HT-29 (cell line): ENCODE measurements at places on chromosomes 4 and X. TPM values are rescaled to one million over a fixed set of nuclear protein-coding genes. Genes with fewer than 3 reads are reported as not detected.
A peak's percentile ranks its signal among the peaks of the same experiment; 100 is the strongest.

- DNase-seq: no peak
These were observed 243.9 kb downstream of the UNC5C start for GRCh38 chr4:95304898-95305297.

DNA sequence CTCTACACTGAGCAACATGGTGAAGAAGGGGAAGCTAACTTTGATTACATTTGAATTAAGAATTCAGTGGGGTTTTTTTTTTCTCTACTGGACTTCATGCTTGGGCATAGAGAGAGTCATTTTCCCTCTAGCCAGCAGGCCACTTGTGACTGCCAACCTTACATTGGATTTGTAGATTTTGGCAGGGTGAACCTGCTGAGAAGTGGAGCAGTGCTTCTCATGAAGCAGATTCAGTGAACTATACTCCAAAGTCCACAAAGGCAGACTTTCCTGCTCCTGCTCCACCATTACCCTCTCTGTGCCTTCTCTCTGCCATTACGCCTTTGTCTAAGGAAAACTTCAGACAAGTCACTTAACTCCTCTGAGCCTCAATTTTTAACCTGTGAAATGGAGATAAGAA is 69.9 kb downstream of the PAK3 start:
- no peak for DNase-seq

- no peak for DNase-seq
These were observed 708.1 kb downstream of the GLUD2 start for GRCh38 chrX:121755541-121755940.

DNA sequence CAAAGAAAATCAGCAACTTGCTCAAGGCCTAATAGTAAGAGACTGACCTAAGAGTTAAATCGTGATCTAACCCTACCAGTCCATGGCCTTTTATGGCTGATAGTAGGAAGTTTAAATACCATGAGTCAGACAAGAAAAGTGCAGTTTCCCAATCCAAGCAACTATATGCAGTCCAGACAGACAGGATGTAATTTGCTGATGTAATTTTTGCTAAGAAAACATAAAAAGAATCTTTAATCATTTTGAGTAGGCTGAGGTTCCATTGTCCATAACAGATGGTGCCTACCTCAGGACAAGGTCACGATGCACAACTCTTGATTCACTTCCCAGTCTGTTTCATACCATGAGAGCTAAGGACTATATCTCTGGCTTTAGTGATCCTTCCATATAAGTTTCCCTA is 317.5 kb upstream of the GRIA3 start:
- DNase-seq: no peak

DNA sequence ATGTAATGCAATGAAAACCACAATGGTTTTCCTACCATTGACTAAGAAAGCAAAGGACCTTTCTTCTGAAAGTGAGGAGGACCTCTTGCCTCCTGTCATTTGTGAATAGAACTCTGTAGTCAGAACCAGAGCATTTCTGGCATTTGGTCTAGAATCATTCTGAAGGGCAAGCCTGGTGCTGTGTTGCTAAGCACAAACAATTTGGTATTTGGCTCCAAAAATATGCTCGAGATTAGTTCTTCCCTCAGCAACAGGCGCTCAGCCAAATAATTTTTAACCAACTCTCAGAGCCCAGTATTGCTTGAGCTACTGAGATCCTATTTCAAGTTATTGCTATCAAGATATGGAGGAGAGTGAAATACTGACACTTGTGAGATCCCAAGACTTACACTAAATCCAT is 71.0 kb downstream of the SNCA start:
- DNase-seq: no peak

GRCh38 chr4:27081675-27082586 is 221.3 kb downstream of the STIM2 start:
- DNase-seq: no peak

GRCh38 chr4:102585329-102585728 is 84.2 kb downstream of the NFKB1 start:
- no peak for DNase-seq

DNA sequence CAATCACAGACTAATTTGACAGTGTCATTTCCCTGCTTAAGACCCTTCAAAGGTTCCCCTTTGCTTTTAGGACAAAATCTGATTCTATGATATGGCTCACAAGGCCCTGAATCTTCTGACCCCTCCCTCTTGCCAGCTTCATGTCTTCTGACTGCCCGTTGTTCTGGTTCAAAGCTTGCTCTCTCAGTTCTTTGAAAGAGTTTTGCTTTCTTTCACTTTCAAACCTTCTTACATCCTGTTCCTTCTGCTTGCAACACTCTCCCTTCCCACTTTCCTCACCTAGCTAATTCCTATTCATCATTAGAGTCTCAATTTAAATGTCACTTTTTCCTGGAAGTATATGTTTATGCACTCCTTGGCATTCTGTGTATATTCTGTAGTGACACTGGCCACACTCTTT is 299.2 kb downstream of the IDS start:
- no peak for DNase-seq

DNA sequence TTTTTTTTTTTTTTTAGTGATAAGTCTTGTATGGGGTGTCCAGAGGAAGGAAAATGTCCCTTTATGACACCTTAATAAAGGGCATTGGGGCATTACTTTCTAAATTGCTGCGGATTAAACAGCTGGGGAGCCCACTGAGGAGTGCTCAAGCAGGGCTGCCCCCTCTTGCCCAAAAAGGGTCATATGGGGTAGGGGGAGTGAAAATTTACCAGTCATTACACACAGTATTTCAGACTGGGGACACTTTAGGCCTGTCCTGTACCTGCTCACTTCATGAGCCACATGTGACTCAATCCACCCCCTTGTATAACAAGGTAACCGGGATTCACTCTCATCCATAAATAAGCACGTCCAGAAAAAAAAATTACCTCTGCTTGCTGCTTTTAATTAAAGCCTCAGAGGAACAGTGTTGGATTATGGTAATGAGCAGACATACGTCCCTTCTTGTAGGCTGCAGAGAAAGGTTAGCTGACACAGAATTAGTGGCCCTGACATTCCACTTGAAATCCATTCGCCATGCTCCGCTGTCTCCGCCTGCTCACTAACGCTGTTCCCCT is 1.8 kb downstream of the PRDM8 start:
- no peak for DNase-seq

- no peak for DNase-seq
These were observed 333.5 kb downstream of the TENM3 start for GRCh38 chr4:182576601-182577289.

GRCh38 chr4:2301806-2302205 is 39.9 kb upstream of the MXD4 start:
- no peak for DNase-seq

- no peak for DNase-seq
These were observed 80.5 kb upstream of the ADGRA3 start for GRCh38 chr4:22596409-22596808.

- DNase-seq: peak; percentile 7
These were observed 163.2 kb upstream of the SPANXC start for GRCh38 chrX:141405486-141405852.

DNA sequence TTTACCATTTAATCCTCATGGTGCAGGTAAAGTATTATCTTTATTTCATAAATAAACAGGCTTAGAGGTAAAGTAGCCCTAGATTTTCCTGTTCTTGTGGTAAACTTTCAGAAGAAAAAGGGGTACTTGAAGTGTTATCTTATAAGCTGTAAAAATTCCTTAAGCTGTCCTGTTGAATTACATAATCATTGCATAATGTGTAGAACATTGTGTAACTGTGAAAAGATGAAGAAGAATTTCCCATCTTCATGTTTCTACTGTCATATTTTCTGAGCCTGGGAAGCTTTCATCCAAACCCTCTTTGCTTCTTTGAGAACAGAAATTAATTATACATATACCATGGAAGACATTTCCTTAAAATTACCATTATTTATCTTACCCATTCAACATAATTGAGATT is 90.5 kb downstream of the ELOVL6 start:
- no peak for DNase-seq

- DNase-seq: peak; percentile 38
These were observed 69.0 kb upstream of the IL15 start for GRCh38 chr4:141567326-141567915.

DNA sequence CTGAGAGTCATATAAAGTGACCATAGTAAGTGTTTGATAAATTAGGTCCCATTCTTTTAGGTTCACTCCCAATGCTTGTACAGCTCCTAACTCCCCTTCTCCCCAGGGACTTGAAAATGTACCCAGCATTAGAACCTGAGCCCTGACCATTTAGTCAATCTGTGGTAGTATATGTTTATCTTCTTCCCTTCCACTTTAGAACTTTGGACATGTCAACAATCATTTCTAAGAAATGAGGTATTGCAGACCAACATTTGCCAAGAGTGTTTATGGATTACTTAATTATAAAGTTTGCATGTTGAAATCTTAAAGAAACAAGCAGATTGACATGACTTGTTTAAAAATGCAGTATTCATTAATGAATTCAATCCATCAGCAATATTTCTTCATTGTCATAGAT is 26.0 kb downstream of the AFM start:
- no peak for DNase-seq

GRCh38 chr4:119706804-119707203 is 78.2 kb upstream of the PDE5A start:
- DNase-seq: peak; percentile 15

DNA sequence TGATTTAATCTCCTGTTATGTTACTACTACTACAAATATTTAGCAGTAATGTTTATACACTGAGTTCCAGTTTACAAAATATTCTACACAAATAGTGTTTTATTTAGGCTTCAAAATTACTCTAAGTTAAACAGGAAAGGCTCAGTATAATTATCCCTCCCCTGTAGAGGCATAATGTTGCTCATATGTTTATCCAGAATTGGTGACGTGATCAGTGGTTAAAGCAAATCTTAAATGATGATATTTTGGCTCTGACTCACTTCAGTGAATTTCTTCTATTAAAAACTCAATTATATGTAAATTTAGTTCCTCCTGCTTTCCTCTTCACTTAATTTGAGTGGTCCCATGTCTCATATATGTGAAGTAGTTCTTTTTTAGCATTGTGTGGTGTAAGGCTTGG is 438.5 kb downstream of the ADGRL3 start:
- no peak for DNase-seq

DNA sequence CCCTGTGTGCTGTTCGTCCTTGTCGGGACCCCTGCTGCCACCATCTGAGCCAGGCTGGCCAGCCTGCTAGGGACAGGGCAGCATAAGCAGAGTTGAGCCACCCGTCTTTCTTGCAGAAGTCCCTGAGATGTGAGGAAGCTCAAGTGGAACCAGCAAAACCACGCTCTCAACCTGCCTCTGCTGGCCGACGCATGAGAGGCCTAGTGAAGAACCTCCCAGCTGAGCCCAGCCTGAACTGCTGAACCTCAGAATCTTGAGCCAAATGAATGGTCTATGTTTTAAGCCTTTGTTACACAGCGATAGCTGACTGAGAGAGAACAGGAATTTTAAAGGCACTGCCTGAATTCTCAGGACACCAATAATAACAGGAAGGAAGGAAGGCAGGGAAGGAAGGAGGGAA is 98.9 kb upstream of the ADRA2C start:
- DNase-seq: no peak

- peak; percentile 12 for DNase-seq
These were observed 34.2 kb downstream of the ELOVL6 start for GRCh38 chr4:110164251-110164650.

GRCh38 chrX:4710618-4711433 is 997.4 kb upstream of the PRKX start:
- no peak for DNase-seq

DNA sequence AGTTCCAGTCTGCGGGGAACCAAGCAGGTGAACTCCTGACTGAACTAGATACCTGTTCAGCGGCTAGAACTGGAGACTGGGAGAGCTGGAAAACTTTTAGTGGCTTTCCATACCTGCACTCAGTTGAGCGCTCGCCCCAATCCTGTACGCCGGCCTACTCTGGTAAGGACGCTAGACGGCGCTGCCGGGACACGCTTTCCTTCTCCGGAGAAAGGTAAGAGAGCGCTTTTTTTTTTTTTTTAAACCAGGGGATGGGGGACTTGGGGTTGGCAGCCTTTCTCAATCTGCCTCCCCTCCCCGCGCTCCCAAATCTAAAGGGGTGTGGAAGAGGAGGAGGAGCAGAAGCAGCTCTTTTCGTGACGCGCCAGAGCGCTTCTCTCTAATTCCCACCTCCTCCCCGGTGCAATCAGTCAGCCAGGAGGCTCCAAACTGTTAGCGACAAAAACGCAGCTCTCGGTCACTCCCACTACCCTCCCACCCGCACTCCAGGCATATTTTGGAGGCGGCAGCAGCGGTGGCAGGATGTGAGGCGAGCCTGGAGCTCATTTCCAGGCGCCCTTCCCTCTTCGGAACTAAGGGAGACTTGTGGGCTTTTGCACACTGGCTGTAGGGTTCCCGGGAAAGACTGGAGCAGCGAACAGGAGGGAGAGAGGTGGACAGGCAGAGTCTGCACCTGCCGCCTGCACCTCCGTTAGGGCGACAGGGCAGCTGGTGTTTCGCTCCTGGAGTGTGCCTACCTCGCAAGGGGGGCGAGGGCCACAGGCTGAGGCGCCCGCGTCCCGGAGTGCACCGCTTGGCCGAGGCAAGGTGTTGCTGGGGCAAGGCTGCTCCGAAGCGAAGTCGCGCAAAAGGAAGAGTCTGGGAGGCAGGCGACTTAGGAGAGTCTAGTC is at the start of gene IL1RAPL2:
Gene IL1RAPL2 (plus strand): TSS at position 409 of the 890 bp plus-strand sequence.
- DNase-seq: peak; percentile 74

- no peak for DNase-seq
These were observed 4.8 kb upstream of the DUSP9 start for GRCh38 chrX:153642051-153642654.

- peak; percentile 26 for DNase-seq
These were observed 764 bp downstream of the TRAPPC11 start for GRCh38 chr4:183659872-183660242.

ACTRT1 gene
- total RNA-seq: not detected in 2 replicates

MAGEC2 gene
- not detected in 2 replicates for total RNA-seq

TCP11X2 gene
- total RNA-seq: not detected in 2 replicates

GLRA2 gene
- not detected in 2 replicates for total RNA-seq

TEX13C gene
- not detected in 2 replicates for total RNA-seq

TKTL2 gene
- total RNA-seq: not detected in 2 replicates

SULT1B1 gene
- not detected in 2 replicates for total RNA-seq

FGA gene
- total RNA-seq: not detected in 2 replicates

DNAAF6 gene
- total RNA-seq: not detected in 2 replicates

TBC1D14 gene
- total RNA-seq: 54.5 and 58.5 TPM in 2 replicates
